ENCODE measurements at places on chromosomes 2 and 18. TPM values are rescaled to one million over a fixed set of nuclear protein-coding genes. Genes with fewer than 3 reads are reported as not detected.

DNA sequence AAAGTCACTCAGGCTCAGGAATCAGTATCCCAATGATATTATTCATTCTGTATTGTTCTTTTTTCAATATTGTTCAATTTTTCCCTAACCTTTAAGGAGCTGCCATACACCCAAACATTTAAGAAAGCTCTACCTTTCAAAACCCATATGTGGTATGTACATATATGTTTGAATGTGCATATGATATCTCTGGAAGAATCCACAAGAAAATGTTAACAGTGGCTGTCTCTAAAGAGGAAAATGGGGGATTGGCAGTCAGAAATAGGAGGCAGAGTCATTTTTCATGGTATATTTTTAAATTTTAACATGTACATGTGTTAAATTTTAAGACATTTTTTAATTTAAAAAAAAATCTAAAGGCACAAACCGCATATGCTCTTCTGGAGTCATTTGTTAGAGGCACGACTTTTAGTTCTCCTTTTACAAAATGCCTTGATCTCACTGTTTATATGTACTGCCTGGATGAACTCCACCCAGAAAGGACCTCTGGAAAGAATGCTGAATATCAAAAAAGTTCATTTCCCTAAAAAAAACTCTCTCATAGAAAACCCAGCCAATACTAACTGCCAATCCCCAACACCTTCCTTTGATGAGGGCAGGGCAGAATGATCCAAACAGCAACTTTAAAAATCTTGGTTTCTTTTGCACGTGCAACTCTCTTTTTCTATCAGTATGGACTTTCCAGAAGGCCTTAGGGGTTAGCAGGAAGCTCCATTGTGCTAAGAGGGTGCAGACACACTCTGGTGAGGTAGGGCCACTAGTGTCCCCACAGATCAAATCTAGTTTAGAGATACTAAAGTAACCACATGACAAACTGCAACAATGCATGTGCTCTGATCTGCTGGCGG is 23.6 kb downstream of the KCTD1 start:
- no peak overlapping the region for H3K4me3 ChIP-seq
- no peak overlapping the region for H3K27ac ChIP-seq
- H3K36me3 ChIP-seq: no peaks in the 10 kb centered on the region
- H3K4me1 ChIP-seq: peaks cover 23% of the 10 kb centered on the region
- H3K27me3 ChIP-seq: no peaks in the 10 kb centered on the region
- DNase-seq: no peak

GRCh38 chr2:190318931-190319554 is 583 bp downstream of the HIBCH start:
- no peaks in the 10 kb centered on the region for H3K36me3 ChIP-seq
- peak overlapping the region; percentile 95 for H3K27ac ChIP-seq
- peaks cover 48% of the 10 kb centered on the region for H3K4me1 ChIP-seq
- H3K27me3 ChIP-seq: no peaks in the 10 kb centered on the region

- H3K36me3 ChIP-seq: peaks cover 2% of the 10 kb centered on the region
- no peak for DNase-seq
- no peak overlapping the region for H3K4me3 ChIP-seq
- no peaks in the 10 kb centered on the region for H3K4me1 ChIP-seq
- no peak overlapping the region for H3K27ac ChIP-seq
- H3K27me3 ChIP-seq: peaks cover 1% of the 10 kb centered on the region
Measured at GRCh38 chr2:224613543-224614286, 28.6 kb upstream of the CUL3 start.

- no peak overlapping the region for H3K27ac ChIP-seq
- H3K27me3 ChIP-seq: peaks cover 29% of the 10 kb centered on the region
Measured at GRCh38 chr2:10499911-10500521, 51.9 kb upstream of the ODC1 start.

Gene LOXHD1
- total RNA-seq: not detected

Gene LYG1
- 0.99 TPM for total RNA-seq
